ENCODE measurements at places on chromosomes 12 and 14.

DNA sequence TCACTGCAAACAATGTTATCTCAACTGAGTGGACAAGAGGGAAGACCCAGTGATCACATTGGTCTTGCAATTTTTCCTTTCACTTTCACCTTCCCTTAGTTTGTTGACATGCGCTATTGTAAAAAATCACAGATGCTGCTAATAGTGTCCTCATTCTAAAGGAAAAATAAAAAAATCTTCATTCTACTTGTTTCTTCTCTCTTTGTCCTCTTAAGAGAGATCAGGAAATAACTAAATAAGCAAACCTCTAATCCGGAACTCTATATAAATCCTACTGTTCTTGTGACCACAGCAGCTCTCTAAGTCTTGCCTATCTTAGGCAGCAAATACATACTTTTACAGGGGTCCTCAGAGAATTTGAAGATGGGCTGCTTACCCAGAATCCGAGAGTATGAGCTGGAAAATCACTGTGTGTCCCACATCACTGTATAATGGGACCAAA is 257.7 kb downstream of the NAV3 start:
- no peak for DNase-seq

DNA sequence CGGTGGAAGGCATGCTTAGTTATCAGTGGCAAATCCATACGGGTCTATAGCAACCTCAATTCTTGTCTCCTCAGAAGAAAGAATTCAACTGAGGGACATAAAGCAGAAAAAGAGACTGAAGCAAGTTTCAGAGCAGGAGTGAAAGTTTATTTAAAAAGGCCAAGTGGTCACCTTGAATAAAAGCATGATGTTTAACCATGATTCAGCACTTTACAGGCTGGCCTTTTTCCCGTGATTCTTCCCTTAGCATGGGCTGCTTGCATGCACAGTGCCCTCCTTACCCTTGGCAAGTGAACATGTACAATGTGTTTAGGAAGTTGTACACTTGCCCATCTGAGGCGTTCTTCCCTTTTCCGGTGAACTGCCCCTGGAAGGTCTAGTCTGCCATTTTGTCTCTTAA is 225.3 kb downstream of the ATP23 start:
- no peak for DNase-seq

DNA sequence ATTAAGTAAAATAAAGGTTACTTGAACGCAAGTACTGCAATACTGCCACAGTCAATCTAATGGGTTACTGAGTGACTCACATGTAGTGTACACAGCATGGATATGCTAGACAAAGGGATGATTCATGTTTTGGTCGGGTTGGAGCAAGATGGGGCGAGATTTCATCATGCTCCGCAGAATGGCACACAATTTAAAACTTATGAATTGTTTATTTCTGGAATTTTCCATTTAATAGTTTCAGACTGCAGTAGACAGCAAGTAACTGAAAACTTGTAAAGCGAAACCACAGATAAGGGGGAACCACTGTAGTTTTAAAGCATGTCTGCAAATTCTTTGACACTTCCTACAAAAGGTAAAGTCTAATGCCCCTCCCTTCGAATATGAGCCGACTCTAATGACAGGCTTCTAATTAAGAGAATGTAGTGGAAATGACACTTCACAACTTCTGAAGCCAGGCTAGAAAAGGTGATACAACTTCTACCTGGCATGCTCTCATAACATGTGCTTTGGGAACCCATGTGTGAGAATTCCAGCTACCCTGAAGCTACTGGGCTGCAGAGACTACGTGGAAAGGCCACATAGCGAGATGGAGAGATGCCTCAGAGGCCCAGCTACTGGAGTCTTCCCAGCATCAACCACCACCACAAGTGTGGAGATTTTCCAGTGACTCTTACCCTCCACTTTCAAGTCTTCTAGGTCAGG is 13.9 kb upstream of the TCP11L2 start:
- DNase-seq, result no peak

GRCh38 chr14:99550387-99550992 is 53.5 kb downstream of the CCDC85C start:
- DNase-seq, result no peak

DNA sequence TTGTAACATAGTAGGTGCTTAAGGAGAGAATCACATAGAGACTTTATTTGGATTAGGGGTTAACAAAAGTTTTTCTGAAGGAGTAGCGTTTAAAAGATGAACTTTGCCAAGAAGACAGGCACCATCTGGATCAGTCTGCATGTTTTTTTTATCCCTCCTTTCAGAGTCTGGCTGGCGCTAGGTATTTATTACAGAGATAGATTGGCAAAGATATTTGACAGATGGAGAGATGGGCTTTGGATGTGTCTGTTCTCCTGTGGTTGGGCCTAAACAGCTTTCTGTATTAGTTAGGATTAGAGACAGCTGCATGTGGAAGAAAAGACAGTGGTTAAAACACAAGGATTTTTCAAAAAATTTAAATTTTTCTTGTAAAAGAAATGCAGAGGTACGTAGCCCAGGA is 133.9 kb downstream of the C12orf75 start:
- no peak for DNase-seq
